AG04449 (cell line): ENCODE measurements at places on chromosomes 5 and 9.
A peak's percentile ranks its signal among the peaks of the same experiment; 100 is the strongest.

DNA sequence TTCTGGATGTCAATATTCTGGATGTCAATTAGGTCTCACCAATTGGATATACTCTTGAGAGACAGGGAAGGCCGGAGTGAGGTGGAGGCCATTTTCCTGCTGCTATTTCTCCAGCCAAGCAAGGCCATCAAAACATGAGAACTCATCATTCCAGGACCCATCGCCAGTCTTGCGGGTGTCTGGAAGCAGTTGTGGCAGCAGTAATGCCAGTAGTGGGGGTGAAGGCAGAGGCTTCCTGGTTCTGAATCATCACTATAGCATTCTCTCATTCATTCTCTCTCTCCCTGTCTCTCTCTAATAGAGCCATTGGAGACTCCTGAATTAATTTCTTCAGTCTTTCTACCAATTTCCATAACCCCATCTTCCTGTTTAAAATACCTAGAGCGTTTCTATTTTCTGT, 71.8 kb downstream of the EGFLAM start:
- DNase-seq = no peak

DNA sequence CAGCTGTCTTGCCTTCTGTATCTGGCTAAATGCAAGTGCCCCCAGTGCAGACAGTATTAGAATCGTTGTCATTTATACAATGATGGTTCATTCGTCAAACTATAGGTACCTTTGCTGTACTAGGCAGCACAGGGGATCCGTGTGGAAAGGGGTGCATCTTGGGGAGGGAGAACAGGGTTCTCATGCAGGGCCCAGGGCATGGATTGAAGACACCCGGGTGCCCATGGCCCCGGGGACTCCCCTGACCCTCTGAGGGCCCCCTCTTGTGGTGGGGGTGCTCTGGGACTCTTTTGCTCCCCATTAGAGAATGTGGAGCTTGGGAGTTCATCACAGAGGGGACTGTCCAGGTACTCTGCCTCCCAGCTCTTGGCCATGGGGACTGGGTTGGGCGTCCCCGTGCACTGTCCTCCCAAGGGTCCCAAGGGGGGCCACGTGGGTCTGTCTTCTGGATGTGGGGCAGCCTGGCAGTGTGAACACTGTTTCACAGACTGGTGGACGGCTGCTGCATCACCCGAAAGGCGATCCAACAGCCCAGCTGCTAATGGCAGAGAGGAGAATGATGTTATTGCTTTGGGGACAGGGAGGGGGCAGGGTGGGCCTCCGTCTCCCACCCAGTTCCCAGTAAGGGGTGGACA, 36.9 kb upstream of the RXRA start:
- no peak for DNase-seq

DNA sequence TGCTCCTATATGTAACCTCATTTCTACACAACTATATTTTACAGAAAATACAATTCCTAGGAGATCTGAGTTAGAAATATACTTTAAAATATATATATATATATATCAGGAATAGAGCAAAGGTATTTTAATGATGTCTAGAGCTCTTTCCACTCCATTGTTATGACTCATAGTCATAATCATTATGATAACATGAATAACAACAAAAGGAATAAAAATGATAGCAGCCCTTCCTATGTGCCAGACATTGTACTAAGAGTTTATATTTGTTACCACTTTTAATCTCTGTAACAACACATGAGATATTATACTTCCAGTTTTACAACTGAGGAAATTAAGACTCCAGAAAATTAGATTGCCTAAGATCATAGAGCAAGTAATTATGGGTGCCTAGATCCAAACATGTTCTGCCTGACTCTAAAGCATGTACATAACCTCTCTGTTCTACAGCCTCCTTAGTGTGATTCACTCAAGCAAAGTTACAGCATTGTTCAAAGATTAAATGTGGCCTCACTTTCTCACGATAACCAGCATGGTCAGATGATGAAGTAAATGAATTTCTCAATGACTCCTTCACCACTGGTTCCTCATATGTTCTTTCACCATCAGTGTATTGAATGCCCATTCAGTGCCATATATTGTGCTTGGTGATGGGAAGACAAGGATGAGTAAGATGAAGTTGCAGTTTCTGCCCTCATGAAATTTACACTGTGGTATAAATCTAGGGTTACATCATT, 452.1 kb downstream of the EFNA5 start:
- peak; percentile 2 for DNase-seq

GRCh38 chr9:136668983-136669790, 6.5 kb downstream of the EGFL7 start:
- DNase-seq = no peak

DNA sequence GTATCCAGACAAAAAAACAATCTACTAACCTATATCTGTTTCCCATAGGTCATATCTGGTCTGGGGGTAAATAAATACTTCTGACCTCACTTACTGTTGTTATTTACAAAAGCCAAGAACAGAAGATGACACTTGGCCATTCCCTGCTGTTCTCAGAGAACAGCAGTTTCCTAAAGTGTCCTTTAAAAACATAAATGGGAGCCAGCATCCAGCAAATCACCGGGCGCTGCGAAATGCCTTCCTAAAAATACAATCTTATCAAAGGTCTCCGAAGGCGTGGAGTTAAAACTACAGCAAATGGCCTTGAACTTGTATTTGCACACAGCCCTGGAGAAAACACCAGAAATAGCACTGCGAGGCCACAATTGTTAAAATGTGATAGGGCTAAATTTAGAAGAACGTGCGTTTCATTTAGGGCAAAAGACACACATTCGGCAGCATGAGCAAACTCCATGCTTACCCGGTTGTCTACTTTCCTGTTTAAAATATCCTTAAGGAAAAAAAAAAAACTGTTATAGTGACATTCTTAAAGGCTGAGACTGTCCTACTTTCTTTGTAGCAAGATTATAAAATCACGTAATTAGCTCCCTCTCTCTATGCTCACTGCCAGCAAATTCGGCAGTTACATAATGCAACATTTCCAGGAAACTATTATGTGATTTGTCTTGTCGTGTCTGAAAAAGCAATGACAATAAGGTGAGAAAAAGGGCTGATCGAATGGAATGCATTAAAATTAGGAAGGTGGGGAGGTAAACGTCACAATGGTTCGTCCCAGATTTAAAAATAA, 1.5 kb downstream of the NFIL3 start:
- no peak for DNase-seq

- DNase-seq = no peak
Measured at GRCh38 chr9:20319241-20319640, 303.1 kb downstream of the MLLT3 start.

GRCh38 chr5:91345461-91345860, 37.7 kb downstream of the ARRDC3 start:
- DNase-seq = no peak

GRCh38 chr9:24652181-24652580, 106.5 kb upstream of the IZUMO3 start:
- no peak for DNase-seq

DNA sequence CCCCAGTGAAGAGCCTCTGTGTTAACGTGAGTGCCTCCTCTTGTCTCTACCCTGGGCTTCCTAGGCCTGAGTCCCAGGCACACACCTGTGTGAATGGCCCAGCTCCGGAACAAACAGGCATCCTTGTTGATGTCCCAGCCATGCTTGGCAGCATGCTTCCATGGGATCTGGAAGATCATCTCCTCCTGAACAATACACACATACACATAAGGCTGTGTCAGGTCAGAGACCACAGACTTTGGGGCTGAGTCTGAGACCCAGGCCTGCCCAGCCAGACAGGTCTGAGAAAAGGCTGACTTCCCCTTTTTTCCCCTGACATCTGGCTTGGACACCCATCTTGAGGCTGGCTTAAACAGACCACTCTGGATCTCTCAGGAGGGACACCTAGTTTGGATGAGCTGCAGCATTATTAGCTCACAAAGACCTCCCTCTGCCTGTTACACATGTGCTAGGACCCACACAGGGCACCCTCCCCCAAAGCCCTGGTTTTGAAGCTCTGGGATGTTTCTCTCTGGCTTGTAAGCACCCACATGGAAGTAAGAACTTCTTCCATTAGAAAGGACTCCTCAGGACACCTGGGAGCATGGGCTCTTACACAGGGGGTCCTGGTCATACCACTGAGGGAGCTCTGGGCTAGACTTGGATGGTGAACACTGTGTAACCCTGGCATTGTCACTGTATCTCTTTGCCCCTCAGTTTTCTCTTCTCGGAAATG, 2.6 kb downstream of the IRF1 start:
- DNase-seq = no peak

DNA sequence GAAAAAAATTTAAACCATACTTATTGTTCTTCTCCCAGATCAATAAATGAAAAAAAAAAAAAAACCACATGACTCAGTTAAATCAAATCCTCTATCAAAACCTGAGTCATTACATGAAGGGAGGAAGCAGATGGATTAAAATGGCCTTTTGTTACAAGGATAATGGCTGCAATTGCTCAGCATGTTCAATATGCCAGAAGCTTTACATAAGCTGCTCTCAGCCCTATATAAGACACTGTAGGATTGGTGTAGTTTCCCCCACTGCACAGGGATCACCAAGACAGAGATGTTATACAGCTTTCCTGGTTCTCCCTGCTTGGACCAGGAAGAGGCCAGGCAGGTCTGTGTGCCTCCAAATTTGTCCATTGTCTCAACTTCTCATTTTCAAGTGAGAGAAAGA, 101.6 kb upstream of the MAP1B start:
- DNase-seq = no peak

GRCh38 chr5:14948383-14948782, 76.8 kb upstream of the ANKH start:
- DNase-seq = no peak

- DNase-seq = no peak
Measured at GRCh38 chr5:113124265-113124664, 147.7 kb downstream of the DCP2 start.

DNA sequence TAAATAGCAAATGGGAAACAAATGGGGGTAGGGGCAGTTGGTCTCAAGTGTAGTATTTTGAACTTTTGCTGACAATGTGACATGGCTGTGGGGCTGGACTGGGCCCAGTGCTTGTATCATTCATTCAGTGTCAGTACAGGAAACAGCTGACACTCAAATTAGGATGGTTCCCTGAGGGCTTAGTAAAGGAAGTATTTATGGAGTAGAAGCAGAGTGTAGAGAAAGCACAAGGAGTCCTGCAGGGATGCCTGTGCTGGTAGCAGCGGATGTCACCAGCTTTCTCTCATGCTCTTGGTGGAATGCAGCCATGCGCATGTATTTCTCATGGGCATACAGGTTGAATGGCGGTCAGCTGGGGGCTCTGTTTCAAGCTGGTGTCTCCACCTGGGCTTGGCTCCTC, 72.9 kb upstream of the SLC44A1 start:
- no peak for DNase-seq

GRCh38 chr9:110919609-110920008, 118.7 kb downstream of the LPAR1 start:
- no peak for DNase-seq

DNA sequence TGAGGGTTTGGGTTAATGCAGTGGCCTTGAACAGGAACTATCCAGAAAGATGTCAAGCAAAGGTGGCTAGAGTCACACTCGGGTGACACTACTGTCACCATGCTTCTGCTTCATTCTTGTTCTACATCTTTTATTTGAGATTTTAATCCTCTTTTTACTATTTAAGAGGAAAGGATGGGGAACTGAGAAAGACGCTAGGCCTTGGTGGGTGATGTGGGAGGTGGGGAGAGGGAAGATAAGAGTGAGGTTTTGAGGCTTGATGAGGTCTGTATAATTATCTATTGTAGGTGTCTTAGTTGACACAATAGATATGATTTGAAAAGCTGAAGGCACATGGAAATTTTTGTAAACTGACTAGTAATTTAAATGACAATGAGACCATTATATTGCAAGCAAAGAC, 3.5 kb upstream of the BASP1 start:
- no peak for DNase-seq

- no peak for DNase-seq
Measured at GRCh38 chr5:113047234-113047633, 70.6 kb downstream of the DCP2 start.

DNA sequence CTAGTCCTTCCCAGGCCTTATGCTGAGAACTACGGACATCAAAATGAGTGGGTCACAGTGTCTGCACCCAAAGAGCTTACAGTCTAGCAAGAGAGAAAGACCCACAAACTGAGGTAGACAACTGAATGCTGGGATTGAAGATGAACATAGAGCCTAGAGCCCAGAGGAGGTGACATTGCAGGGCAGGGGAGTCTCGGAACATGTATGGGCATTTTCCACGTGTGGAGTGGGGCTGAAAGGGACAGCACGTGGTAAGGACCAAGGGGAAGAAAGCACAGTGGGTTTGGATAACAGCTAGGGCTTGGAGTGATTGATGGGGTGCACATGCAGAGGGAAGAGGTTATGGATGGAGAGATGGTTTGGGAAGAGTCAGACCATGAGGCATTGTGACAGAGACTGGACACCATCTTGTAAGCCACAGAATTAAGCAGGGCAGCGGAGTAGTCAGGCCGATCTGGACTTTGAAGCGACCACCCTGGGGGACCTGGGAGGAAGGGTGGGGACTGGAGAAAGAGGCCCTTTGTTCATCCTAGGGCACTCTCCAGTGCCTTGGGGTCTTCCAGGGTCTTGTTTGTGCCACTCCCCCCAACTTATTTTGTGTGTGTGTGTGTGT, 47.5 kb upstream of the SH3PXD2B start:
- no peak for DNase-seq

GRCh38 chr9:33255014-33255413, 9.5 kb downstream of the BAG1 start:
- no peak for DNase-seq

DNA sequence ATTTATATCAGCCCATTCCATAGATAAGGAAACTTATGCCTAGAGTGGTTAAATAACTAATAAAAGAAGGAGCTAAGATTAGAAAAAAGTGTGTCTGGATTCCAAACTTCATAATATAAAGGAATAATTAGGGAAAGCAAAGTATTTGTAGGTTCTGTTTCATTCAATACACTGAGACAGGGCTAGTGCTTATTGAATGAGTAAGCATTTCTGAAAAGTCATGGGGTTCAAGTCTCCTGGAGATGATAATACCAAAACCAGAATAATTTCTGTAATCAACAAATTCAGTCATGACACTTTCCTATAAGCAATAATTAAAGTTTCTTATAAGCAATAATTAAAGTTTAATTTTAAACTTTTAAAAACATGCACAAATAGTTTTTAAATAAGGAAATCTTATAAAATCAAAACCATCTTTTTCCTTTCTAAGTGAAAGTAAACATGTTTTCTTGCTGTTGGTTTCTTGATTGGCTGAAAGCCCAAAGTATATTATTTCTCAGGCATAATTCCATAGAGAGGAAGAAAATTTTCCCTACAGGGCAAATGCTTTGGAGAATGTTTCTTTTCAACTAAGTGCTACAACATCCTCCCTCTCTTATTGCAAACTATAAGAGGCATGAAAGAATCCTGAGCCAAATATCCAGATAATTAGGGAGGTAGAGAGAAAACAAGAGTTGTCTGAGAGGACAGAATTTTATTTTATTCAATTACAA, 510.2 kb downstream of the PRELID2 start:
- DNase-seq = no peak

DNA sequence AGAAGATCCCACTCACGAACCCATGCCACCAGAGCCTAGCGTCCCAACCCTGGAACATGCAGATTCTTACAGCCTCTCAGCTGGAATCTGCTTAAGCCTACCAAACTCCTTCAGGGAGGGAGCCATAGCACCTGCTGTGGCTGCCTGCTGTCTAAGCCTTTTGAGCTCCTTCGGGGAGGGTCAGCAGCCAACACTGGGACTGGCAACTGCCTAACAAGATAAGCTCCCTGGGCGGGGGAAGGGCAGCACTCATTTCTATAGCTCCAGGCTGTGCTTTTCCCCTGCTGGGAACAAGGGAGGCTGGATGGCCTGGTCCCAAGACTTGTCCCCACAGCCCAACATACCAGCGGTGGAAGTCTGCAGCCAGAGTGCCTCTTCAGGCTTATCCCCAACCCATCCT, 199.1 kb upstream of the OR13F1 start:
- no peak for DNase-seq
